Subcutaneous preadipocyte (primary cell): ENCODE measurements at places on chromosomes 12 and 14. TPM values are rescaled to one million over a fixed set of nuclear protein-coding genes. Genes with fewer than 3 reads are reported as not detected.

The CCDC175 gene
- total RNA-seq, result not detected in 2 replicates

The CDK4 gene
- total RNA-seq, result 238 and 247 TPM in 2 replicates

The PRB2 gene
- total RNA-seq, result not detected in 2 replicates

The TCL1B gene
- total RNA-seq, result not detected in 2 replicates

The HOXC9 gene
- total RNA-seq, result 2.9 and 8.8 TPM in 2 replicates

The NXPH4 gene
- 0.73 and 0.98 TPM in 2 replicates for total RNA-seq

The PTPRR gene
- total RNA-seq, result 0.39 TPM in 1 of 2 replicates, not detected in the other

The ENDOU gene
- 0.37 and 1.6 TPM in 2 replicates for total RNA-seq

The RAPGEF3 gene
- 1.5 and 7.4 TPM in 2 replicates for total RNA-seq

The HCAR3 gene
- total RNA-seq, result not detected in 2 replicates

The CCDC85C gene
- total RNA-seq, result 0.20 and 0.37 TPM in 2 replicates

The NUAK1 gene
- 0.73 and 1.6 TPM in 2 replicates for total RNA-seq

The ITGB7 gene
- total RNA-seq, result 0.78 and 1.1 TPM in 2 replicates

The KRT2 gene
- total RNA-seq, result not detected in 2 replicates

The CPSF2 gene
- total RNA-seq, result 37.5 and 47.7 TPM in 2 replicates

The DCTN2 gene
- total RNA-seq, result 89.3 and 95.6 TPM in 2 replicates

The ACOT6 gene
- not detected in 2 replicates for total RNA-seq

The ESRRB gene
- total RNA-seq, result 0.37 TPM in 1 of 2 replicates, not detected in the other
